Stimulated activated CD4-positive, alpha-beta T cell treated with anti-CD3 and anti-CD28 coated beads, Interleukin-4, amount 100 ng/mL, for 1 hour (primary cell): ENCODE measurements at places on chromosomes 12 and 14.

DNA sequence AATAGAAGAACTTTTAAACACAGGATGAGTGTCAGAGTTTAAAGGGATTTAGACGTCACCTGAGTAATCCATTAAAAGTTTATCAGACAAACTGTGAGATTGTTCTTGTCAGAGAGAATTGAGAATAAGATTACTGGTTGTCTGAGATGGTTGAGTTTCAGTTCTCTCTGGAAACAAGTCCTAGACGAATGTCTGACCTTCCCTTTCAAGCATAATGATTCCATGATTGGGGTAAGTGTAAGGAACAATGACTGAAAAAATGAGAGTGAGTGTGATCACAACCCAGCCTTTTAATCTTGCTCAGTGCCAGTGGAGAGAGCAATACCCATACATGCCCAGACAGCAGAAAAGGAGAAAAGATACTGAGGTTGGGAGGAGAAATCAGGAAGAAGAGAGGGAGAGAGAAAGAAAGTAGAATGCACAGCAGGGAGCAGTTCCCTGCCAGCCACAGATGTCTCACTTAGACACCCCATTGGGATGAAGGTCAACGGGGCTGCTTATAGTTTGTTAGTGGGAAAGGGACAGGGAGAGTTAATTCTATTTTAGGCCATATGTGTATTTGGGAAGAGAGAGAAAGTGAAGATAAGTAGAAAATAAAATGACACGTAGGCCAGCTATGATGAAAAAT is 4.3 kb downstream of the GRIP1 start:
- no peak for DNase-seq

GRCh38 chr14:105600939-105601359 is 74.6 kb downstream of the TMEM121 start:
- no peak for DNase-seq

DNA sequence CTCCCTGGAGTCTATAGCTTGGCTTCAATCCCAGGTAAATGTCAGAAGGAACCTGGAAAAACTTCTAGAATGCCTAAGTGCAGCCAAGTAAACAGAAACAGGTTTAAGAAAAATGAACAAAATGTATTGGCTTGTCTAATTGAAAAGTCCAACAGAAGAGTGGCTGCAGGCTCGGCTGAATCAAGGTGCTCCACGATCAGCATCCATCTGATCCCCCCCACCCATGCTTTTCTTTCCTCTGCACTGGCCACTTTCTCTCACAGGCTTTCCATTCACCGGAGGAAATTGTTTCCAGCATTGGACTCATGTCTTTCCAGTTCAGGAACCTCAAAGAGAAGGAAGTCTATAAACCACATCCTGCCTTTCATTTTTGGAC is 42.0 kb upstream of the C14orf180 start:
- DNase-seq: no peak

- DNase-seq: no peak
Measured at GRCh38 chr14:96934638-96935330, 137.6 kb downstream of the VRK1 start.

DNA sequence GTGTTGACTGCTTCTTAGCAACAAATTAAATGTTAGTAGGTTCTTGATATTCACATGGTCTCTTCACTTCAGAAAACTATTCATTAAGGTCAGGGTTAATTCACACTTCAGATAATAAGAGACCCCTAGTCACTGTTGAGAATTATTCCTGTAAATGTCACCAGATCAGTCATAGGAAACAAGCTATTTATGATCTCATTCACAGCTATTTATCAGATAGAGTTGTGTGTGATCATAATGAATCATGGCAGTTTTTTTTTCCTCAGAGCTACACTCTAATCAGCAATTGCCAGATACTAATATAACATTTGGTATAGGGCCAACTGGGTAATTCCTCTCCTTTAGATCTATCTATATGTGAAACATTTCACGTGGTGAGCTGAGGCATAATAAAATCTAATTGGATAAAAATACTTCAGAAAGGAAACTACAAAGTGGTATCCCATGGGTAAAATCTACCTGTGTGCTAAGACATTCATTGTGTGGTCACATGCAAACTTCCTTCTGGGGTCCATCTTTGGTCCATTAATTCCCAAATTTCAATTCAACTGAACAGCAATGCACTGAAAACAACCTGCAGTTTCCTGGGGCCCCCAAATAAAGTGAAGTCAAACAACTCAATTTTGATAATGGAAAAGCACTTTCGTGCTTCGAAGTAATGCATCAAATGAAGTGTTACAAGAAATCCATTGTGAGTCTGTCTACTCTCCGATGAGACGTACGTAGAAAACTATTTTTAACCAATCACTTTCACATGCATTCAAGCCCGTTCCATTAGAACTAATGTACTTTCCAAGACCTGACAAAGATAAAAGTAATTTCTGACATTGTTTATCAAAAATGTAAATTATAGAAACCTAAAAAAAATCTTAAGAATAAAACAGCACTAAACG is 197.0 kb downstream of the ACSS3 start:
- DNase-seq: no peak

- no peak for DNase-seq
Measured at GRCh38 chr12:32181498-32182175, 75.0 kb downstream of the BICD1 start.

GRCh38 chr12:39287409-39287808 is 155.5 kb downstream of the KIF21A start:
- no peak for DNase-seq

DNA sequence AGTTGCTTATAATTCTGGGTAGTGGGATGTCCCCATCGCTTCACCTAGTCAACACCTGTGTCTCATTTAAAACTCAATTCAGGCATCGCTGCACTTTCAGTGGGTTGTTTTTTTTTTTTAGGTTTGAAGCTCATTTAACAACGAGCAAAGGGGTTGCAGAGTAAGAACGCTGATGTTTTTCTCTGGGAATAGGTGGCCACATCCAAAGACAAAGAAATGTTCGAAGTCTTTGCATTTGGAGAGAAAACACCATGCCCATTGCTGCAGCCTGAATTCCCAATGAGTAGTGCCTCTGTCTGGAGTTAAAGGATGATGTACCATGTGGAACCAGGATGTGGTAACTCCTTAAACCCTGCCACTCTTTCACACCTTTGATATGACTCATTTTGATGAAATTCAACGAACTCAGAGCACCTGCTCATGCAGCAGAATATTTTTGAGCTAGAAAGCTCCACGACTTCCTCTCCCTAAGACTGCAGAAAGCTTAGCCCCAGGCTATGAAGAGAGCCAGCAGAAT is 35.1 kb upstream of the BATF start:
- no peak for DNase-seq

DNA sequence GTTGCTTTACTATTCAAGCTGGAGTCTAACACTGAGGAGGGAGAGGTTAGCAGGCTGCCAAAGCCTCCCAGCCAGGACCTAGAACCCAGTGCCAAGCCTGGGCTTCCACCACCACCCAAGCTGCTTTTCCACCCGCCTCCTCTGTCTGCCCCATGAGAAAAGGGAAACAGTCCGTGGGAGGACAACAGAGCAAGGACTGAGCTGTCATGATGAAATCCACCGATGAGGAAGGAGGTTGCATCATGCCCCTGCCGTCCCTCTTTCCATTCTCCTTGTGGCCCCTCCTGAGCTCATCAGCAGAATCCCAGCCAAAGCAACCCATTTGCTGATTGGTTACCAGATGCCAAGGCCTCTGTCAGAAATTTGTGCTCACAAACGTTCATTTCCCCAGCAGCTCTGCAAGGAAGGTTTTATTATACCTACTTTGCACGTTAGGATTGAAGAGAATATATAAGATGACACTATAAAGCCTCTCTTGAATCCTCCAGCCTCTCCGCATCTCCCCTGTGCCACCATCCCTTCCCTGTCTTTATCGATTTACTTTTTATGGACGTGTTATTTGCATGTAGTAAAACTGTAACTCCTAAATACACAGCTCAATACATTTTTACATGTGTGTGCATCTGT is 6.3 kb upstream of the SERPINA1 start:
- DNase-seq: no peak

GRCh38 chr12:49223590-49224369 is 34.9 kb upstream of the TUBA1A start:
- DNase-seq: no peak
